ENCODE measurements at places on chromosomes 16 and 17.

DNA sequence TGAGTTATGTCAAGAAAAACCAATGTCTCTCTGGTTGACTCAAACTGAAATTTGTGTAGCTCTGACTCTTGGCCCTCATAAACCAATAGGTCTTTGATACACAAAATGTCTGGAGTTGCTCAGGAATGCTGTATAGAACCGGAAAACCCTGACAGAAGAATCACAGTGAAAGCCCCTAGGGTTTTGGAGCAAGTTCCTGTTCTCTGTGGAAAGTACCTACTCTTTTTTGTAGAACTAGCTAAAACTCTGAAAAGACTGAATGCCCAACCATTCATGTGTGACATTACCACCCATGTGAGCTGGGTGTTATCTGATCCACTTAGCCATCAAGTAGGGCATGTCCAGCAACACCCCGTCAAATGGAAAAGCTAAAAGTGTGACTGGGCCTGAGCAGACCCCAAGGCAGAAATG, 28.8 kb downstream of the CCL4 start:
- DNase-seq, result no peak

- no peak for DNase-seq
Measured at GRCh38 chr17:68580236-68580770, 20.9 kb downstream of the FAM20A start.

DNA sequence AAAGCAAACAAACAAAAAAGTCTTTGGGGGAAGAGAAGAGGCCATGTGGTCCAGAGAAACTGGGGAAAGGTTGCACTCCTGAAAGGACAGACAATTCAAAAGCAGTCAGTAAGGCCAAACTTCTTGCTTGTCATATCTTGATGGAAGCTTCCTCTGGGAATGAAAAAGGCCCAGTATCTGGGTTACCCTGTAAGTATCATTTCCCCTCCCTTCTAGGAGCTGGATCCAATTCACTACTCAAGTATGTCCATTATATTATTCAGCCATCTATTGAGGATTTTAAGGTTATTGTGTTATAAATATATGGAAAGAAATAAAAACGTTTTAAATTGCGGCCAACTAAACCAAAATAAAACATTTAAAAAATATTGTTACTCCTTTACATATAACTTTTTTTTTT, 26.0 kb upstream of the MON1B start:
- DNase-seq, result no peak

GRCh38 chr17:49522357-49522890, 27.3 kb downstream of the NGFR start:
- DNase-seq, result no peak

DNA sequence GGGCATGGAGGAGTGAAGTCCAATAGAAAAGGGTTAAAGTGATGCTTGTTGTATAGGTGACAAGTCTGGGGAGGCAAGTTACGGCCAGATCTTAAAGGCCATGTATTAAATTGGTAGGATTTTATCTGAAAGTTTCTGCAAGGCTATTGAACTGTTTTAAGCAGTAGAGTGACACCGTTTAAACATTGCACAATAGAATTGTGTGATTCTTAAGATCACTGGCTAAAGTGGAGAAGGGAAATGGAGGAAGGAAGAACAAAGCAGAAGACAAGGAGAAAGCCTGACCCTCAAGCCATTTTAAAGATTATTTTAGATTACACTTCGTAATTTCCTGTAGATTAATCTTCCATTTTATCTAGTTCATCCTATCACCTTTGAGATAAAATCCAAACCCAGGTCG, 5.6 kb upstream of the MPHOSPH6 start:
- no peak for DNase-seq

DNA sequence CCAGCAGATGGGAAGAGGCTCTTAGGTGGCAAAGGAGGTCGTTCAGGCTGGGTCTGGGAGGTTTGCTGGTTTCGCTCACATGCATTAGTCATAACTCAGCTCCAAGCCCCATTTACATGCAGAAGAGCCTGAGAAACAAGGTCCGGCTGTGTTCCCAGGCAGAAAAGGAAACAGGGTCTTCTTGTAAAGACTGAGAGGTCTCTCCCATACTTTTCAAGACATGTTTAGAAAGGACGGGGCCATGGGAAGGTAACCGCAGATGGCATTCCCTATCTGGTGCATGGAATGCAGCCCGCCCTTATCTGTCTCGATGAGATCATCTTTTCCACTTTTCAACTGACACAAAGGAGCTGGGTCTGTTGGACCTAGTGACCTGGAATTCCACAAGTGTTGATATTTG, 389.0 kb upstream of the CDH11 start:
- no peak for DNase-seq

DNA sequence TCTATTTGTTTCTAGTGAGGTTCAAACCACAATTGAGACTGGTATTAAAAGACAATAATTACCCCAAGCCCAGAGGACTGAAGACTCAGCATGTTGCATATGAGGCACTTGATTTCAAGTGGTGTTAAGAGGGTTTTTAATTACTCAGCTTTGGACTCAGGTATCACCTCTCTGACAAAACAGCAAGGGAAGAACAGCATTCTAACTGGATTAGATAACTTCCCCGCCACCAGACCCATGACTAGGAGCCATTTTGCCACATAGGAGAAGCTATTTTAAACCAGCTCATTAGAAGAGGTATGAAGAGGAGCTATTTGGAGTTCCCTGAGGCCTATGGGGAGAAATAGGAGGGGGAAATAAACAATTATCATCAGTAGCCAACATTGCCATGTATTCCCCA, 226.1 kb upstream of the TOX3 start:
- DNase-seq, result no peak
